ENCODE measurements at places on chromosomes 2 and 18.

DNA sequence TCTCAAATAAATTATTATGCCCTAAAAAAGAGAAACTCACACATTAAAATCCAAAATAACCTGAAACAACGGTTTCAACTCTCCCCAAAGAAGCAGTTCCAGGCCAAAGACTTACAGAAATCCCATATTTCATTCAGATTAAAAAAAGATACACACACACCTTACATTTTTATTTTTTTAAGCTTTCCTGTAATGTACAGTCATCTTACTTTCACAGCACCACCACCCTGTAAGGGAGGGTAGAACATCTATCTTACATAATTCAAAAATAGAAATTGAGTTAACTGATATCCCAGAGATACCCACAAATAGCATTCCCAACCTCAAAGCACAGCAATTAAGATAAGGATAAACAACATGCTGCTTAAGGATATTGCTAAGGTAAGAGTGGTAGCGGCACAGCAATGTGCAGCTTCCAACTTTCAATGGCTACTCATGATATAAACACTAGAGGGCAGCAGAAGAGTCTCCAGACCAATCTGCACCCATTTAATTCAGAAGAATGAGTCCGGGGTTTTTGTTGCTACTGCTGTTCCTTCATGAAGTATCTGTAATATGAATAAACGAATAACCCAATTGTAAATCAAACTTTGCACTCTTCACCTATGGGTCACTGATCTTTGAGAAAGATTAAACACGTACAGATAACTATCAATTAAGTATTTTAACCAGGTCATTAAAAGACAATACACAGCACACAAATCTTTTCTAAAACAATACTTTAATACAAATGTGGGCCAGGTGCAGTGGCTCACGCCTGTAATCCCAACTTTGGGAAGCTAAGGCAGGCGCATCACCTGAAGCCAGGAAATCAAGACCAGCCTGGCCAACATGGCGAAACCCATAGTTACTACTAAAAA, 11.3 kb downstream of the GFPT1 start:
- peak; percentile 28 for DNase-seq

- no peak for DNase-seq
Measured at GRCh38 chr18:49915352-49915751, 102.0 kb upstream of the ACAA2 start.

- DNase-seq = no peak
Measured at GRCh38 chr2:204140246-204140645, 203.7 kb downstream of the ICOS start.

- no peak for DNase-seq
Measured at GRCh38 chr2:28357055-28357454, 35.6 kb upstream of the FOSL2 start.

DNA sequence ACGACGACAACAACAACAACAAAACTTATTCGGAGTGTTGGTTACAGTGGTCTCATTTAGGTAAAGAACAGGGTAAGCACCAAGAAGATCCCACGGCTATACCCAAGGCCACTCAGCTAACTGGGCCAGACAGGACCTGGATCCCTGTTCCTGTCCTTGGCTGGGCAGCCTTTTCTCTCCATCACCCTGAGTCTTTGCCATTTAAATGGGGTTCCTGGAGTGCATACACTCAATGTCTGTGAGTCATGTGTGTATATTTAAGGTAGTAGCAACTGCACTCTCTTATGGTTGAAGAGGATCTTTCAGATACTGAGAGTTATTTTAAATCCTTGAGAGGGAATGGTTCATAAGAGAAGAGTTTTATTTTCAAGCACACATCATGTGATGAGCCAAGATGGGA, 35.3 kb downstream of the ADCYAP1 start:
- DNase-seq = no peak

GRCh38 chr2:179596018-179596417, 265.4 kb downstream of the ZNF385B start:
- DNase-seq = no peak

- no peak for DNase-seq
Measured at GRCh38 chr2:41728788-41729338, 319.0 kb upstream of the PKDCC start.

GRCh38 chr2:111225856-111226255, 105.1 kb downstream of the BCL2L11 start:
- DNase-seq = no peak

GRCh38 chr2:120555092-120555491, 180.6 kb upstream of the GLI2 start:
- DNase-seq = no peak

DNA sequence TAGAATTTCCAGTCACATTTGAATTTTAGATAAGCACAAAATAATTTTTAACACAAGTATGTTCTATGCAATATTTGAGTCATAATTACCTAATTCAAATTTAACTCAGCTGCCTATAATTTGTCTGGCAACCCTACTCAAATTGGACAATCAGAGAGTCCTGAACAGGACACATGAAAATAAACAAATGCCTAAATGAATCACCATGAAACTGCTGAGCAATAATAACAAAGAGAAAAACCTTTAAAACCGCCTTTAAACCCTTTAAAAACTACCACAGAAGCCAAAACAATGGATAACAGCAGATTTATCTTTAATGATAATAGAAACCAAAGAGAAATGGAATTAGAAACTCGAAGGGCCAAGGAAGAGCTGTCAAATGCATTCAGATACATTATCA, 39.5 kb downstream of the ARL4C start:
- no peak for DNase-seq

DNA sequence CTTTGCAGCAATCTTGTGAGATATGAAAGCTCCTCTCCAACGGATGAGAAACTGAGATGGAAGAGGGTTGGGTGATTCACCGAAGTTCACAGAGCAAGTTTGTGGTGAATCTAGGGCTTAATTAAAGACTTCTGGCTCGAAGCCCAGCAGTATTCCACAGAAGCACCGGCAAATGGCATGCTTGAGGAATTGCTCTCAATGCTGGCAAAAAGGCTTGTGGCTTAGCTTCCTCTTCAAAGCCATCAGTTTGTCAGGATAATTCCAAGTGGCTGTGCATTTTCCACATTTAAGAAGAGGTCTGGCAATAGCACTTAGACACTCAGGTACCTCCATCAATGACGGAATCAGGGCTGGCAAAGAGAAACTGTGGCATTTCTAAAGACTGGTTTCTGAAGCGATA, 98.7 kb upstream of the SLC66A3 start:
- DNase-seq = no peak

- DNase-seq = peak; percentile 77
Measured at GRCh38 chr2:147989809-147990403, 30.6 kb downstream of the ORC4 start.

DNA sequence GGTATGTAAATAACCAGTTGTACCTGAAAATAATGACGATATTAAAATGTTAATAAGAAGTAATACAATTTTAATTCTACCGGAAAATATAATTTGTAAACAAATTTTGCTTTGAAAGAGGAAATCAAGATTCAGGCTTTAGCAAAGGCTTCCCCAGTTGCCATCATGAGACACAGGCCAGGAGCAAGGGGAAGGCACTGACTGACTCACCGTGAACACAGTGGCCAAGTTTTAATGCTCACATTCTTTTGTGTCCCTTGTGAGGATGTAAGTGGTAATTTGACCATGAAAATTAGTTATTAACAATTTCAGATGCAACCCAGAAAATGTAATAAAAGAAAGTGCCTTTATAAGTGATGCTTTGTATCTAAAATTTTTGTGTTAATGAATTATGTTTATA, 164.1 kb downstream of the GREB1L start:
- no peak for DNase-seq

- DNase-seq = no peak
Measured at GRCh38 chr2:226758921-226759640, 40.5 kb downstream of the IRS1 start.

DNA sequence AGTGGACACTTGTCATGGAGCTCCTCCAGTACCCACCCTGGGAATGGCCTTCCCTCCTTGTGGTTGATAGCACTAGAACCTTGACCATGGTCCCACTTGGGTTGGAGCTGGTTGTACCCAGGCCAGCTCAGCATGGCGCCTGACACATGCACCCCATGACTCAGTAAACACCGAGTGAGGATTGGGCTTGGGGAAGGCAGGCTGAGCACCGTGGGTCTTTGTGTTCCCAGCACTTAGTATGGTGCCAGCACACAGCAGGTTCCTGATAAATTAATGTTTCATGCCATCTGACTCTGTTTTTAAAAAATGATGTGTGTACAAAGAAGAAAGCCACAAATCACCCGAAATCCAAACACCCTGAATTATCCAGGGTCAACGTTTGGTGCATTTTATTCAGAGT, 69.8 kb downstream of the CIB4 start:
- DNase-seq = no peak

- peak; percentile 26 for DNase-seq
Measured at GRCh38 chr2:106614511-106615291, 127.5 kb downstream of the CD8B2 start.

GRCh38 chr2:157254041-157254440, 3.5 kb upstream of the GALNT5 start:
- DNase-seq = no peak

- DNase-seq = peak; percentile 68
Measured at GRCh38 chr2:71453404-71454220, at the start of gene DYSF. Gene DYSF (plus strand): TSS chr2:71453561.

DNA sequence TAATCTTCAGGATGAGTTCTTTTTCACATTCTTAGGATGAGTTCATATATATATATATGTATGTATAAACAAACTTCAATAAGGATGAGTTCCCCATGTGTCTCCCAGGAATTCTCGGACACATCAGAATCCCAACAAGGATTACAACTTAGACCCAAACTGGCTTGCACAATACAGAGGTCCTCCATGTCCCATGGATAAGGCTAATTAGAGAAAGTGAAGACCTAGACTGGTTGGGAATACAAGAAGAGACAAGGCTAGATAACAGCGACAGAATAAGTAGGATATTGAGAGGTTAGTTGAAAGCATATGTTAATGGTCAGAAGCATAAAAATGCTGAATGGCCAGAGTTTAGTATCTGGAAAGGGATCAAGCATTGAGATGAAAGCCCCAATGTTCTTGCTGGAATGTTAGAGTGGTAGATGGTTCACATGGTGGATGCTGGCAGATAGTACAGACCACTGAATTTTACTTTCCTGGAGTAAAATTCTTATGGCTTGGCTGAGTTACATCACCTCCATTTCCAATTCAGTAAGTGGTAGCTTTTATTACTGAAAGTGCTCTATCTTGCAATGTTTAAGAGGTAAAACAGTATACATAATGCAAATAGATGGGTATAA, 154.9 kb upstream of the EPHA4 start:
- DNase-seq = no peak

DNA sequence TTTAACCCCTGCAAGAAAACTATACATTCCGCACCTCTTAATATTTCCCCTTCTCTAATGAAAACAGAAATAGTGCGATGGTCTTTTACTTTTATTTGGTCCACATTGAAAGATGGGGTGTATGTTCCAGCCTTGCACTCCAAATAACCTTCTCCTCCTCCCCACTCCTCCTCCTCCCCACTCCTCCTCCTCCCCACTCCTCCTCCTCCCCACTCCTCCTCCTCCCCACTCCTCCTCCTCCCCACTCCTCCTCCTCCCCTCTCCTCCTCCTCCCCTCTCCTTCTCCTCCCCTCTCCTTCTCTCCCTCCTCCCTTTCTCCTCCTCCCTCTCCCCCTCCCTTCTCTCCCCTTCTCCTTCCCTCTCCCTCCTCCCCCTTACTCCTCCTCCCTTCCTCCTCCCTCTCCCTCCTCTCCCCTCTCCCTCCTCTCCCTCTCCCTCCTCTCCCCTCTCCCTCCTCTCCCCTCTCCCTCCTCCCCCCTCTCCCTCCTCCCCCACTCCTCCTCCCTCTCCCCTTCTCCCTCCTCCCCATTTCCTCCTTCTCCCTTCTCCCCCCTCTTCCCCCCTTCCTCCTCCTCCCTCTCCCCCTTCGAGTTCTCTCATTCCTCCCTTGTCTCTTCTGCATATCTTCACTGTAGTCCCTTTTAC, 70.4 kb downstream of the ZNF532 start:
- no peak for DNase-seq

DNA sequence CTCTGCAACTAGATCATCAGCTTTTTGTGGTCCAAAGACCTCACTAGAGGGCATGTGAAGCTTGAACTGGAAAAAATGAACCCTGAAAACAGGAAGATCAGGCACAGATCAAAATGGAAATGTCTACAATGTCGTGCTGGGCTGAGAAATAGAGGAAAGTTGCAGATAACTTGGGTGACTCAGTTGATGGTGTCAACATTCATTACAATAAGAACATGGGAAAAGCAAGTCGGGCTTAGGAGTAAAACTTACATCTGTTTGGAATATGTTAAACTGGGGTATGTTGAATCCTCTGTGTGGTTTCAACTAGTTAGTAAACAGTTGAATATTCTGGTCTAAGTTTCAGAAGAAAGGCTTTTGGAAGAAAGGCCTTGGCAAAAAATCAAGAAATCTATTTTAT, 940.4 kb downstream of the ERBB4 start:
- no peak for DNase-seq

DNA sequence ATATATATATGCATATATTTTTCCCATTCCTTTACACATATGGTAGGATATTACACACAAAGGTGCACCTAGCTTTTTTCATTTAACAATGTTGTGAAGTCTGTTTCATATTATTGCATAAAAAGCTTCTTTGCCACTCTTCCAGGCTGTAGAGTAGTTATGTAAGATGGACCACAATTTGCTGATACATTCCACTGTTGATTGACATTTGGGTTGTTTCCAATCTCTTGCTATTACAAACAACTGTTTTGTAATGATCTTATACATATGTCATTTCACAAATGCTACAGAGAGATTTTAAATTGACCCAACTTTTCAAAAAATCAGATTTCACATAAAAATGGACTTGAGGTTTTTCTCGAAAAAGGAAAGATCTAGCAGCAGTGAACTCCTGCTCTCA, 301.4 kb downstream of the CDCA7 start:
- DNase-seq = no peak

DNA sequence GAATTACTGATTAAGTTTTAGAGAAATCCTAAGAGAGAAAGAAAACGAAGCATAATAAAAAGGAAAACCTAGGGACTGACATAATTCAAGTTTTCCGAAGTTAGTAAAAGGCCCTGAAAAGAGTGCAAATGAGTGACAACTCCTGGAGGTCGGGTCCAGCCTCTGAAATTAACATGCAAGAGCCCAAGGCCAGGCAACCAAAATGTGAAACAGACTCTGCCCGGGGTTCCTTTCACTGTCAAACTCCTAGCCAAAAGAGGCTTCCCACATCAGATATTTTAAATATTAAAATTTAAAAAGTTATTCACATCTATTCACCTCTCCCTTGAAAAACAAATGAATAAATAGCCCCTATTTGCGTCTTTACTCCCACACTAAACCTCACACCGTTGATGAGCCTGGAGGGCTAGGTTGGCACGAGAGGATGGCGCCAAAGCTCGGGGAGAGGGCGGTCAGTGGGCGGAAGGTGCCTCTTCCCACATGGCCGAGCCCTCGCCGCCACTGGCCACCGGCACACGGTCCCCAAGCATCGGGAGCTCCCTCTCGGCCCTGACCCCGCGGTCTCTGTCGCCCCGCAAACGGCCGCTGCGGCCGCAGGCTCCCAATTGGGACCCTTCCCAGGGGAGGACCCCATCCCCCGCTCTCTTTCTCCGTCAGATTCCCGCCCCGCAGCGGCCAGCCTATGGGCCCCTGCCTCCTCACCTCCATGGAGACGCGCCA, 630 bp downstream of the PPM1G start:
- no peak for DNase-seq

All from kidney (tissue), 22 donors.